ENCODE measurements at places on chromosomes 11 and 22. TPM values are rescaled to one million over a fixed set of nuclear protein-coding genes. Genes with fewer than 3 reads are reported as not detected.

The C11orf87 gene
- total RNA-seq: 0.05 TPM

The ANKK1 gene
- total RNA-seq: not detected

The TRIM51 gene
- not detected for total RNA-seq

The LDLRAD3 gene
- 33.0 TPM for total RNA-seq

The A4GALT gene
- 23.4 TPM for total RNA-seq

The YAP1 gene
- 74.2 TPM for total RNA-seq

The H19 gene
- 15.4 TPM for total RNA-seq

The LINC01488 gene
- total RNA-seq: not detected

Measured in A549 treated with Hydrocortisone at 1 μM for 4 hours (cell line).